ENCODE measurements at places on chromosomes 2 and 18.

- DNase-seq = no peak
Observed at GRCh38 chr2:235609321-235609720, 115.5 kb downstream of the AGAP1 start.

- DNase-seq = no peak
Observed at GRCh38 chr2:160602073-160602472, 108.5 kb upstream of the RBMS1 start.

GRCh38 chr2:133369901-133370658, 198.2 kb downstream of the NCKAP5 start:
- DNase-seq = no peak

- DNase-seq = no peak
Observed at GRCh38 chr2:211077216-211077767, 520.9 kb downstream of the CPS1 start.

- DNase-seq = no peak
Observed at GRCh38 chr2:64419596-64420165, 34.3 kb upstream of the LGALSL start.

DNA sequence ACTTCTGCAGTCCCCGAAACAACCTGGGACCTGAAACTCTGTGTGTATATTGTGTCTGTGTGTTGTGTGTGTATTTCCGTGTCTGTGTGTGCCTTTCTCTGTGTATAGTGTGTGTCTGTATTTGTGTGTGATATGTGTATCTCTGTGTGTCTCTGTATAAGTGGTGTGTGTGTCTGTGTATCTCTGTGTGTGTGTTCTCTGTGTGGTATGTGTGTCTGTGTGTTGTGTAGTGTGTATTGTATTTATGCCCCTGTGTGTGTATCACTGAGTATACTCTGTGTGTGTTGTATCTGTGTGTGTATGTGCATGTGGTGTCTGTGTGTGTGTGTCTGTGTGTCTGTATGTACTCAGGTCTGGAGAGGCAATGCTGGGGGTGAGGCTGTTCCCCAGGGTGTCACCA, 11.6 kb downstream of the CASP8 start:
- no peak for DNase-seq

DNA sequence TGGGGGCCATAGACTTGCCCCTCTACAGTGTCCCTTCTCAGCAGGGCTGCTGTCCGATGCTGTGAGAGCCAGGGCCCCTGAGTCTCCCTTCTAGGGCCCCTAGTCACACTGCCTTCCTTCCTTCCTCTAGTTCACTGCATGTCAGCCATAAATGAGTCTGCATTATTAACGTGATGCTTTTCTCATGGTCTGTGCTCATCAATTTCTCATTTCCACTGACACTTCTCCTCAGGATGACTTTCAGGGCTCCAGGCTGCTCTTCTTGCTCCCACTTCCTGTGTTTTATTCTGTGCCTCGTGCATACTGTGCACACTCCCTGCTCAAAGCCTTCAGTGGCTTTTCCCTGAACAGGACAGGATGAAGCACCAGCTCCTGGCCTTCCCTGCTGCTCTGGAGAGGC, 146.5 kb downstream of the FAM210A start:
- DNase-seq = no peak

DNA sequence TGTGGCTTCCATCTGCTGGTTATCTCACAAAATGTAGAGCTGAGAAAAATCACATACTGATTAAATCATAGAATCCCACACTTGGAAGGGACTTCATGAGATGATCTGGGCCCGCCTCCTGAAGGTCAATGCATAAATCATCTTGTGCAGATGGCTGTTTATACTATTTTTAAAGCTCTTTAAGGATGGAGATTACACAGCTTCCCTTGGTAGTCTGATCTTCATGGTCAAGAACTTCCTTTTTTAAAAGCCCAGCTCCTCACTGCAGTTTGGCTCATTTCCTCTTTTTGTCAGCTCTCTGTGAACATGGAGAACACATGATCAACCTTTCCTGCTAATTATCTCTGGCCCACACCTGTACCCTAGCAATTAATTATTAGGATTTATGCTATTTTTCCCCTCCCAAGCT, 25.9 kb downstream of the GCG start:
- no peak for DNase-seq

- DNase-seq = peak; percentile 50
Observed at GRCh38 chr2:219509780-219510511, 4.3 kb upstream of the ASIC4 start.

GRCh38 chr18:26746398-26746797, 119.1 kb downstream of the AQP4 start:
- DNase-seq = no peak

GRCh38 chr2:131493199-131493968, 1.2 kb upstream of the MZT2A start:
- no peak for DNase-seq

DNA sequence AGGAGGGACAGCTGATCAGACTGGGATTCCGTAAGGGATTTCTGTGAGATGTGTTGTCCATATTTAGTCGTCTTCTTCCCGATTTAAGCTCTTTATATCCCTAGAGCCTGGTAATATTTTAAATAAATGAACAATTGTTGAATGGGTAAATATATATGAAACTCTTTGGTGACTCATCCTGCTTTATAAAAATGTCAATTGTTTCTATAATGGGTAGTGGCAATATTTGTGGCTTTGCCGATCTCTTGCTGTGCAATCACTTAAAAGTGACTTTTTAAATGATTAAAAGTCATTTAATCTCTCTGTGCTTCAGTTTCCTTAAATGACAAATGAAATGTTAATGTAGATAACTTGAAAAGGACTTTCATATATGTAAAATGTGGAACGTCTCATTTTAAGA, 339.2 kb downstream of the RNF144A start:
- DNase-seq = no peak

GRCh38 chr2:23312996-23313606, 71.9 kb upstream of the KLHL29 start:
- no peak for DNase-seq

DNA sequence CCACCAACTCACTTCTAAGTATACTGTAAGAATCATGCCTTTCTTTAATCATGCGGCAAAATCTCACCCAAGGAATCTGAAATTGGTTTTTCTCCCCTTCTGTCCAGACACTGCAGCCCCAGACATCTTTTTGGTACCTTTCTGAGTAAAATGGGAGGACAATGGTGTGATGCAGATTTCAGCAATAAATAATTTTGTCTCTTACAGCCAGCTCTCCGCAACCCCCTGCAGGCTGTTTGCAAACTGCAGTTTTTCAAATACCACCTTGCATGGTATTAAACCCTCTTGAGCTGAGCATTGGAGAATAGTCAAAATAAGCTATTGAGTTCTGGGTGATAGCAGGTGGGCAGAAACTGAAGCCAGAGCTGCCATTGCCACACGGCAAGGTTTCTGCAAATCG, 32.2 kb downstream of the GPR39 start:
- DNase-seq = peak; percentile 11

- no peak for DNase-seq
Observed at GRCh38 chr2:170237572-170238120, 59.7 kb downstream of the MYO3B start.

DNA sequence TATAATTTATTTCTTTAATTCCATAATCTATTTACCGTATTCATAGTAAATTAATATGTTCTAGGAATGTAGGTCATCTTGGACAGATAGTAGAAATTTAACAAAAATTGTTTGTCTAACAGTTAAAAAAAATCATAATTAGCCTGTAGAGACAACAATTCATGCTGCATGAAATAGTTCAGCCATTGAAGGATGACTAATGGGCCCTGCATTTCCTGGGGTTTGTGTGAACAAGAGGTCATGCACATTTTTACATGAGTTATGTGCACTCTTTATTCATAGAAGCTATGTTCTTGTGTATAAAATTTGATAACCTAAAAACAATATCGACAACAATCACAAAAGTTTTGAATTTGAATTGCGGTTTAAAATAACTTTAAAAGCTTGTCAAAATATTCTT, 1663.6 kb downstream of the SUCLG1 start:
- DNase-seq = no peak

GRCh38 chr2:59195851-59196250, 954.7 kb upstream of the FANCL start:
- DNase-seq = no peak

DNA sequence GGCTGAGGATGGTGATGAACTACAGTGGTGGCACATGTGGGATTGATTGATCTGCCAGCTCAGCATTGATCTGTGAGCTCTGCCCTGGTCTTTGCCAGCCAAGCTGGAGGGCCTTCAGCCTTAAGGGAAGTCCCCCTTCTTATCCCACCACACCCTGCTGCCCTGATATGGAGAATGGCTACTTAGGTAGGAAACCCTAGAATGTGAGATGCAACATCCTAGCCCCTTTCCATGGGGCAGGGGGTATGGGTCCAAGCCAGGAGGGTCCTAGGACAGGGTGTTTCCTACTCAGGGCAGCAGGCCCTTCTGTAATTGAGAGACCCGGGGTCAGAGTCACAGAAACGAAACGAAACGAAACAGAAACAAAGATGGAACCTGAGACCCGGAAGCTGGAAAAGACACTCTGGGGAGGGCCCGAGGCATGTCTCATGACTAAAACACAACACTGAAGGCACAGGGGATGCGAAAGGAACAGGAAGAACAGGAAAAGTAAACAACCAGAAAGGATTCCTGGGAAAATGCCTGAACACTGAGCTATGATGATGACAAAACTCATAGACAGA, 16.9 kb upstream of the SULT1C2 start:
- peak; percentile 95 for DNase-seq

GRCh38 chr2:166074430-166074829, 53.4 kb downstream of the SCN1A start:
- no peak for DNase-seq

GRCh38 chr18:908758-909724, 4.4 kb downstream of the ADCYAP1 start:
- DNase-seq = no peak
